ENCODE measurements at places on chromosomes 13 and 19.
A peak's percentile ranks its signal among the peaks of the same experiment; 100 is the strongest.

DNA sequence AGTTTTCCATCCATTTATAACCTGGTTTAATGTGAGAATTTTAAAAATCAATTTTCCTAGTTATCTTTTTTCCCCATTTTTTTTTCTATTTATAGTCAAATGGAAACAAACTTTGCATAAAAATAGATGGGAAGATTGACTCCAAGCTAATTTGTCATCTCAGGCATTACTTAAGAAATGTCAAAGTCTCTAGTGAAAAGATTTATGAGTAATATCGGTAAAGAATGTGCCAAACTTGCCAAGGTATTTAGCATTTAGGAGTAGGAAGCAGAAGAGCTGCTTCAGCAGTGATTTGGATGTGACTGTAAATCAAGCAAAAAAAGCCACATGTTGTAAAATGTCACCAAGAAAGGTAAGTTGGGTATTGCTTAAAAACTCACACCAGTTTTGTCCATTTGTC is 108.6 kb downstream of the LACC1 start:
- no peak for DNase-seq

DNA sequence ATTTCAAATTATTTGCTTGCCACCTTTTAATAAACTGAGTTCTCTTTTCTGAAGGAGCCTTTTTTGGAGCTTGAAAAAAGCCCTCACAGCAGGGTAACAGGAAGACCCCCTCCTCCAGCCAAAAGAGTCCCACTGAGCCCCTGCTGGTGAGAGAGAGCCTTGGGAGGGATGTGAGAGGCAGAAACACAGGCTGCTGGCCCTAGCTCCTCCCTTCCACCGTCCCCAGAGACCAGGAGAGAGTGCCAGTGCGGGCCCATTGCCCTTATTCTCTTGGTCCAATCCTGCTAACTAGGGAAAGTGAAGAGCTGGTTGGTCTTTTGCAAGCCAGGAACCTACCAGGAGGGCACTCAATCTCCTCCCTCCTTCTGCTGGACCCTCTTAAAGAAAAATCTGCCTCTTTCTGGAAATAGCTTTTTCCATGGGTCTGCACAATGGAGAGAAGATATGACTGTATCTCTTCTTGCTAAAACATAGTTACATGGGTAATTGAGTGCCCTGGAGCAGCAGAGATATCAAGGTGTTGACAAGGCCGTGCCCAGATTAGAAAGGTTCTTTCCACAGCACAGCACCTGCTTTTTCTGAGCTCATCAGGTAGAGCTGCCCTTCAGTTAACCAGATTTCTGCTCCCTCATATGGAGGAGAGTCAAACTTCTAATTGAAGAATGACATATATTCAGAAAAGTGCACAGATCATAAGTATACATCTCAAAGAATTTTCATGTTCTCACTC is 113.9 kb downstream of the LRCH1 start:
- DNase-seq: peak; percentile 69

GRCh38 chr13:73961181-73961580 is 173.0 kb downstream of the KLF12 start:
- DNase-seq: peak; percentile 66

- DNase-seq: no peak
Measured at GRCh38 chr13:44711706-44712105, 135.6 kb upstream of the TSC22D1 start.

DNA sequence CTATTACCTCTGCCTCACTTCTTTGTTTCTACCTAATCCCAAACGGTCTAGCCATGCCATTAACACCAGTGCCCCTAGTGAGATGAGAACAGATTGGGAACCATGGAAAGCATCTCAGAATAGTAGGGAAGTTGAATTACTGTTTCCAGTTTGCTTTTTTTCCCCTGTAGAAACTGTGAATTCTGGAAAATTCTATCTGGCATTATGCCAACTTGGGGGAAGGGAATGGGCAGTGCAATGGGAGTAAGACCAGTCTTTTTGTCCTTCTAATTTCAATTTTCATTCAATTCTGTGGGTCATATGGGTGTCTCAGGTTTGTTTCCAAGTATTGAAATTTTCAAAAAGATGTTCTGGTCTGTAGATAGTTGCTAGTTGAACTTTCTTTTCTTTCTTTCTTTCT is 1666.1 kb downstream of the SLITRK1 start:
- DNase-seq: no peak

DNA sequence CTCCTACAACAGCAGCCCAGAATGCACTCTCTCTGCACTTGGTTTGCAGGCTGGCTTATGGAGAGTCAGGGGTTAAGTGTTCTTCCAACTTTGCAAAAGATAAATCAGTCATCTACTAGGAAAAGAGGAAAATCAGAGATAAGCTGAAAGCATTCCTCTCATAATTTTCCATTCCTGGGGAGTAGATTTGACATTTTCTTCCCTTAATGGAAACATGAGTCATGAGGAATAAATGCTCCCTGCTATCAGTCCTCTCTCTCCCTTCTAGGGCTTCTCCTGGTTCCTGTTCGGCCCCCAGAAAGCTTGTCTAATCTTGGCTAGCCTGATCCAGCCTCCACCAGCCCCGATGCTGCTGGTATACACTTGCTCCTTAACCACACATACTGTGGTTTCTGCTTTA is 28.4 kb upstream of the ENOX1 start:
- DNase-seq: no peak

Measured in MM.1S (cell line).